Germinal center (tissue), 1 donor: ENCODE measurements at places on chromosomes 11 and 22.

DNA sequence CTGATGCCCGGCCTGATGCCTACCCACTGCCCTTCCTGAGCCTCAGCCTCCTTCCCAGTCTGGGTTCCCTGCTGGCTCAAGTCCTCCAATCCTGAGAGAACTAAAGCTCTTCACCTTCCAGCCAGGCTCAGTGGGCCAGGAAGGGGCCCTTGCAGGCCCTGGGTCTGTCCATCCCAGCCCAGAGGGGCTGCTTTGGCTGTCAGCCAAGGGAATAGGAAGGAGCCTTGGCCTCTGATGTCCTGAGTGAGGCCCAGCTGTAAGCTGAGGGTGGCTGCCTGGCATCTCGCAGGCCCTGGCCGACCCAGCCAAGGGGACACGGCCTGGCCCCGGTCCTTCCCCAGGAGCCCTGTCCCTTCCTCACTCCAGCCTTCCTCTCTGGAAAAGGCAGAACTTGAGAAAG is 83.4 kb downstream of the DHCR7 start:
- DNase-seq: no peak

DNA sequence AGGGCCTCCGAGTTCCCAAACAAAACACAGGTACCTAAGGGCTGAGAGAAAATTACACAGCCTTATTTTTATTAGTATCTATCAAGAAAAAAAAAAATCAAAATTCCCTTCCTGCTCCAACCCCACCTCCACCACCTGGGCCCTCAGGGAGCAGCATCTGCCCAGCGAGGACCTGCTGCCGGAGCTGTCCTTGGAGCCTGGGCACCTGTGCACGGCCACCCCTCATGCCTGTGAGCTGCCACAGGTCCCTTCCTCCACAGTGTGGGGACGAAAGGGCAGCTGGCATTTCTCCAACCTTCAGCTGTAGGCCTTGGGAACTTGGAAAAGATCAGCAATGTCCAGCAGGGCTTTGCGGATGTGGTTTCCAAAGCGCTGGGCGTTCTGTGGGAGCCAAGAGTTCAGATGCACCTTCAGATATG is 6.3 kb upstream of the SYCE3 start:
- no peak for DNase-seq

- DNase-seq: no peak
These were observed 34.3 kb downstream of the LDLRAD3 start for GRCh38 chr11:35978183-35978582.

GRCh38 chr11:102846292-102846691 is 2.9 kb upstream of the MMP3 start:
- DNase-seq: no peak

DNA sequence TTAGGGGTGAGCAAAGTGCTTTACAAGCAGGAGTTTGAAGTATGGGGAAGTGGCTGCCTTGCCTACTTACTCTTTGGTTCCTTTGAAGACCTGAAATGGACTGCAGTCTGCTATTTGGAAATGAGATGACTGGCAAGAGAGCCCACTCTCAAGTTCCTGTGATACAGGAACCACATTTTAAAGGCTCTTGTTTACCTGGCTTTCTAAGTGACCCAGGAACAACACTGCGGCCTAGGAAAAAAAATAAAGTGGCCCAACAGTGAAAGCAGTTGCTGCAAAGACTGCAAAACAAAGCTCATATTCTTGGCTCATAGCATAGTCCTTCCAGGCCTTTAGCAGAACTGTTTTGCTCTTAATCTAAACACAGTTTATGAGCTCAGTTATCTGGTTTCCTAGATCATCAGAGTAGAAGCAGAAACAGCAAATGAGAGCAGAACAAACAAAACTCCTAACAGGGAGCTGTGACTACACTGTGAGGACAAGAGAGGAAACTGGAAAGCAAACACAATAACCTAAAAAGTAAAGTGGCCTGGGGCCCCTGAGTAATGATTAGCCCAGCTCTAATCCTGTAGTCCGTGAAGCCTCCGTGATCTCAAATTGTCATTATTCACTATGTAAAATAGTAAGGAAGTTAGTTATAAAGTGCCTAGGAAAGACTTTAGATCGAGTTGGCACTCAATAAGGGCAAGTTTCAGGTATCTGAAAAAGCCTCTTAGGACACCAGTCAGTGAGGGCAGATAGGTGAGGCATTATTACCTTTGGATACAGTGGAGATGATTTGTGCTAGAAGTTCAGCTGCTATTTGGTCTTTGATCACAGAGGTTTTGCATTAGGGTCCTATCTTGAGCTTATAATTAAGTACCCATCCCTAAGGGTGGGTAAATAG is 11.5 kb downstream of the CCDC117 start:
- no peak for DNase-seq

DNA sequence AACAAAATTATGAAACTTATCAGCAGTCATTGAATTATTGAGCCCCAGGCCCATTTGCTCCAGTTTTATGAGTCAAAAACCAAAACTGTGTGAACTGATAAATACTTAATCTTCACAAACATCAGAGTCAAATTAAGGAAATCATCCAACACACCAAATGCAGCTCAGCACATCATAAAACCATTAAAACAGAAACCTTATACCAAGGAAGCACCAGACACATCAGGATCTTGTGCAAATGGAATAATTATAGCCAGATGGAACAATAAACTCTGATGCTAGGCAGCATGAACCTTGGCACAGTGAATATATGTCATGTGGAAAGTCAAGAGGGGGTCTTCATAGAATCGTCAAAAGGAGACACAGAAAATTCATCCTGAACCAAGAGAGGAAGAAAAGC is 410.7 kb upstream of the API5 start:
- no peak for DNase-seq

- DNase-seq: no peak
These were observed 16.5 kb downstream of the TOLLIP start for GRCh38 chr11:1292644-1293618.

DNA sequence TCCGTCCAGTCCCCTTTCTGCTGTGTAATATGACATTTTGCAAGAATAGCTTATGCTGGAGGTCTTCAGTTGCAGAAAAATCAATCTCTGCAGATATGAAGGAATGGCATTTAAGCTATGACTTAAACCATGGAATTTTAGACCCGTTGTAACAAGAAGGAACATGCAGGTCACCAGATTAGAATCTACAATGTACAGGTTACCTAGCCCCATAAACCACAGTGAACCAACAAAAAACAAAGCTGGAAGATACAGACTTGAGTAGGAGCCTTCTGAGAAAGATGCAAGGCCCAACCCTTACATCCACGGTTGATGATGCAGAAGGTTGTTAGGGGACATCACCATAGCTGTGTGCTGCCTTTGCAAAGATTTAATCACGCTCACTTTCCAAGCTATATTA is 132.5 kb downstream of the WT1 start:
- DNase-seq: no peak

GRCh38 chr11:19903620-19904069 is 191.0 kb downstream of the NAV2 start:
- DNase-seq: peak; percentile 32

DNA sequence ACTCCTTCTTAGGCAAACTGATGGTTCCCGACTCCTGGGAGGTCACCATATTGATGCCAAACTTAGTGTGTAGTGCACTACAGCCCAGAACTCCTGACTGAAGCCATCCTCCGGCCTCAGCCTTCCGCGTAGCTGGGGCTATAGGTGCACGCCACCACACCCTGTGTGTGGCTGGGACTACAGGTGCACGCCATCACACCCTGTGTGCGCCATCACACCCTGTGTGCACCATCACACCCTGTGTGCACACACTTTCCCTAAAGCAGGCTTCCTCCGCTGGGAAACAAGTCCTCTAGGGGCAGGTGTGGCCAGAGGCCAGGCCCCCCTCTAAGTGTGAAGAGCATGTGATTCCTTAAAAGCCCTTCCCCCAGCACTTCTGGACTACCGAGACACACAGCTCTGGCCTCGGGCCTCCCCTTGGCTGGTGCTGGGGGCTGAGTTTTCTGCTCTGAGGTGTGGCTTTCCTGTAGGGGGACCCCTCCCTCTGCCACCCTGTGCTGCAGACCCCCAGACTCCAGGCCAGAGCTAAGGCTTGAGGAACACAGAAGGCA is 81.7 kb downstream of the BCR start:
- DNase-seq: no peak

- no peak for DNase-seq
These were observed 90.3 kb downstream of the BLID start for GRCh38 chr11:122025757-122026156.

DNA sequence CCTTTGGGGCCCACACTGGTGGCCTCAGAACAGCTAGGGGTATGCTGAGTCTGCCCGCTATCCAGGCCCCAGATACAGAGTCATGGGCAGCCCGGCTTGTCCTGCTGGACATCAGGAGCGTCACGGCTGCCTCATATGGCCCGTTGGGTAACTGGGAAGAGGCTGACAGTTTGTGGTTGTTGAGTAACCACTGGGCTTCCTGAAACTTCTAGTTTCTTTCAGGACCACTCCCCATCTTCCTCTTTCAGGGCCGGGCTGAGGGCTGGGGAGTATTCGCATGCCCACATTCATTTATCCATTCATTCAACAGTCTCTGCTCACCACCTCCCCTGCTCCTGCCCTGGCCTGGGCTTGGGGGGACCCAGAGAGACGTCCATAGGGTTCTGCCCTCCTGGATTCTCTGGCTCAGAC is 13.4 kb upstream of the P2RY2 start:
- DNase-seq: no peak

DNA sequence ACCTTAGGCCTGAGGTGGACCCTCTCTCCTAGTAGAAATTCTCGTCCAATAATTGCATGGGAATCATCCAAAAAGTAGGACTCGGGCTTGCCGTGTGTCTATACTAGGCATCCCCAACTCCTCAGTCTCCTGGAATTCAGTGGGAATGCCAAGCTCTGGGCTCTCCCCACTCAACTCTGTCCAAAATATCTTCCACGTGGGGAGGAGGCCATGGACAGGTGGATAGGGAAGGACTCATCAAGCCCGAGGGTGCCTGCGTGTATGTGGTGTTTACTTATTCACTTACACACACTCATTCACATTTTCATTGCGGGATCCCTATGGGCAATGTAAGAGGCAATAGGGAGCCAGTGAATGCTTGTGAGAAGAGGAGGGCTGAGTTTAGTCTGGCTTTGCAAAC is 383.3 kb downstream of the MN1 start:
- DNase-seq: no peak

- DNase-seq: no peak
These were observed 17.0 kb downstream of the DIXDC1 start for GRCh38 chr11:111954154-111954553.

DNA sequence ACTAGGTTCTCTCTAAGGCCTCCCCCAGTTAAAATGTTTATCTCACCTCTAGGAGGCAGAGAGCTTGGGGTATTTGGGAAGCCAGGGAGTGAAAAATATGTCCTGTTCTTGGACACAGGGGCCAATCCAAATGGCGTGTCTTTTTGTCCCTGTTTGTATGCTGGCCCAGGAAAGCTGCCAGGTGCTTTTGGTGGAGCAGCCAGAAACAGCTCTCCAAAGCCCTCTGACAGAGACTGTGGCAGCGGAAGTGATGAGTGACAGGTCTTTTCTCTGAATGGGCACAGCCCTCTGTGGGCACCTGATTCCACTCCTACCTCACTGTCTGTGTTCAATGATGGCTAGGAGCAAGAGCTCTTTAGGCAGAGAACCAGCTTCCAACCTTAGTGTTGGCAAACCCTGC is 106.4 kb upstream of the KIRREL3 start:
- DNase-seq: no peak

- no peak for DNase-seq
These were observed 7.5 kb downstream of the MALAT1 start for GRCh38 chr11:65506290-65506771.

DNA sequence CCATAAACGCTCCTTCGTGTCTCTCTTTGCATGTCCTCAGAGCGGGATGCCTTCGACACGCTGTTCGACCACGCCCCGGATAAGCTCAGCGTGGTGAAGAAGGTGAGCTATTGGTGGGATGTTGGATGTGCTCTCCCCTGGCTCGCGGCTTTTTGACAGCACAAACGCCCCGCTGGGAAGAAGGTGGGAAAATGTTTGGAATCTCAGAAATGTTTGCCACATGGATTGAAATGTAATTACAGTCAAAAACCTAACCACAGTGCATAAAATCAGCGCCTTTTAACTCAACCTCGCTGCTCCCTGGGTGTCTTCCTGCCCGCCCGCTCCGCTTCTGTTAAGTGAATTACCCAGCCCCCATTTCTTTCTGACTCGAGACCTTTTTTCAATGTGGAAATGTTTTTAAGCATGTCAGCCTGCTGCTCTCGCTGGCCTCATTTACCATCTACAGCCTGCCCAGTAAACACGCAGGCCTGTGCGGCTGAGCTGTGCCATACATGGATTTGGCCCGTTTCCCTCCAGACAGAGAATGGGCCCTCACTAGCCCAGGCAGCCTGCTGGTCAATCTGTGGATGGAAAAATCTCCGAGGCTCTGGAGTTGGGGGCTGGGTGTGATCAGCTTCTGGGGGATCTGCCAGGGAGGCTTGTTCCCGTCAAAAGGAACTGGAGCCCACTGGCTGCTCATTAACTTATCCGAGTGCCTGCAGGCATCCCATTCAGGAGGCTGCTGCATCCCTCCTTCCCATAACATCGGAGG is 32.7 kb upstream of the PARVG start:
- DNase-seq: no peak

- no peak for DNase-seq
These were observed 48.4 kb downstream of the CHRDL2 start for GRCh38 chr11:74682731-74683278.

- DNase-seq: no peak
These were observed 622 bp downstream of the RBM4B start for GRCh38 chr11:66676931-66677598.

GRCh38 chr11:91078221-91078620 is 855.4 kb upstream of the CHORDC1 start:
- DNase-seq: no peak

GRCh38 chr22:43560651-43561050 is 148.8 kb downstream of the MPPED1 start:
- DNase-seq: no peak

DNA sequence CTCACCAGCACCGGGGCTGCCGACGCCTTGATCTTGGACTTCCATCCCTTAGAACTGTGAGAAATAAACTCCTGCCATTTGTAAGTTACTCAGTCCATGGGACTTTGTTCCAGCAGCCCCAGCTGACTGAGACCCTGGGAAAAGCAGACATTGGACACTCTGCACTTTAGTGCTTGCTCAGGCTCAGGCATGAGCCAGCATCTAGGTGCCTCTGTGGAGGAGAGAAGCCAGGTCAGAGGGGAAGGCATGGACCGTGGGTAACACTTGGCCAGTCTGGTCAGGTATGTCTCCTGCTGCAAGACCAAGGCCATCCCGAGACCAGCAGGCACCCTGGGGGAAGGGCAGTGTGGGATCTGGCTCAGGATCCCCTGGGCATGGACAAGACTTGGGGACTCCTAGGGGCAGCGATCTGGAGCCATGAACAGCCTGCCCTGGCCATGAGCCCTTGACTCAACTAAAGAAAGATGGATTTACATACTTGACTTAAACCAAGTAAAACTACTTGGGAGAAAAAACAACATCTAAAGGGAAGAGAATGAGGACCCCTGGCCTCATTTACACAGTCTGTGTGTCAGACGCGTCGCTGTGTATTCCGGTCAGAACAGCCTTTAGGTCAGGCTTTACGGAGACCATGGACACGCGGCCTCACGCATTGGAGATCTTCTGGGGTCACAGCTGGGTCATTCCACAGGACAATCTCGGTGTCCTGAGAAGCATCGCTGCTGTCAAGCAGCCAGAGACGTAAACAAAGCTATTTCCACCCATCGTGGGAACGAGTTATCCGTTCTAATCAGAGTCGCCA is 497.1 kb downstream of the BRD1 start:
- DNase-seq: no peak
